Heart left ventricle (tissue), 16 donors: ENCODE measurements at places on chromosomes 1 and 21. TPM values are rescaled to one million over a fixed set of nuclear protein-coding genes. Genes with fewer than 3 reads are reported as not detected.

The SDC3 gene
- polyA plus RNA-seq = 24.6 TPM

The SLC19A2 gene
- 67.2 TPM for polyA plus RNA-seq

- no peak for DNase-seq
Measured at GRCh38 chr1:23564529-23565122, 5.3 kb upstream of the ID3 start.

The AMY1C gene
- polyA plus RNA-seq = not detected

DNA sequence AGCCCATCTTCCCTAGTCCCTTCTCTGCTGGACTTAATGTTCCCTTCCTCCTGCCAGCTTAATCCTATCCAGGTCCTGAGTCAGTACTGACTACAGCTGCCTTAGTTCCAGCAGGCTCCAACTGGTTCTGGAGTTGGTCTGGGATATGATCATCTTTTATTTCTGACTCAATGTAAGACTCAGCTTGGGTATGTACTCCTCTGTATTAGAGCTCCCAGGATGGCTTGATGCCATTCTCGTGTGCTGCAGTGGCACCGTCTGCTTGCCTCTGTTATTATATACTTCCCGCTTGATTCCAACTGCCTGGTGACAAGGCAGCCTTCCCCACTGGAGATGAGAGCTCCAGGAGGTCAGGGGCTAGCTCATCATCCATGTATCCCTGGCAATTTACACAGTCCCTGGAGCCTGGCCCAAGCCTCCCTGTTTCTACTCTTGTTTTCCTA is 164.4 kb upstream of the DPT start:
- DNase-seq = peak; percentile 53

The PGBD5 gene
- 1.3 TPM for polyA plus RNA-seq

DNA sequence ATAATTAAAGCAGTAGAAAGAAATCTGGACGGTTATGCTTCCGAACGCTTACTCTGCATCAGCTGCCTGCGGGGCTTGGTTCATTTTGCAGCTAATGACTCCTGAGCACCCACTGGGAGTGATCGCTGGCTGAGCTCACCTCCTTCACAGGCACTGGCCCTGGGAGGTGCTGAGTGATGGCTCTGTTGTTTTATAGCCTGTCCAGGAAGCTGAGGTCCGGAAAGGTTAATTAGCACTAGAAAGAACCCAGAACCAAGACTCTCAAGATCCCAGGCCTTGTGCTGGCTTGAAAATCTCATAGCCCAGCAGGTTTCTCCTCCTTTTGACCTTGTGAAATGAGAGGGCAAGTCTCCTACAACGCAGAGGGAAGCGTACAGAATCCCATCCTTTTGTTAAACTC is 226.2 kb downstream of the AJAP1 start:
- no peak for DNase-seq

DNA sequence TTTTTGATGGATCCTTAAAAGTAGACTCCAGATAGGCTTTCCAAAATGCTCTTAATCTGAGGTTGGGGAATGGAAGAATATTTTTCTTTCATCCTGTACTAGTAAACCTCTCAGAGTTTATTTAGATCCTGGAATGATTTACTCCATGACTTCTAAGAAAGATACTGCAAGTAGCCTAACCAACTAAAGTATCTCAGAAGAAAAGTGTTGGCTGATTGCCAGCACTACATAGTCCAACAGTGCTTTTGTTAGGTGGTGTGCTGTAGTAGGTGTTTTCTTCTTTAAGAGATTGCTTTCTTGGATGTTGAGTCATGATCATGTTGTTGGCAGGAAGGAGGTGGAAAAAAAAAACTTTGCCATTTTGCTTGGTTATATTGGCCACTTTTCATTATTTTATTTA is 119.8 kb downstream of the OSBPL9 start:
- no peak for DNase-seq

DNA sequence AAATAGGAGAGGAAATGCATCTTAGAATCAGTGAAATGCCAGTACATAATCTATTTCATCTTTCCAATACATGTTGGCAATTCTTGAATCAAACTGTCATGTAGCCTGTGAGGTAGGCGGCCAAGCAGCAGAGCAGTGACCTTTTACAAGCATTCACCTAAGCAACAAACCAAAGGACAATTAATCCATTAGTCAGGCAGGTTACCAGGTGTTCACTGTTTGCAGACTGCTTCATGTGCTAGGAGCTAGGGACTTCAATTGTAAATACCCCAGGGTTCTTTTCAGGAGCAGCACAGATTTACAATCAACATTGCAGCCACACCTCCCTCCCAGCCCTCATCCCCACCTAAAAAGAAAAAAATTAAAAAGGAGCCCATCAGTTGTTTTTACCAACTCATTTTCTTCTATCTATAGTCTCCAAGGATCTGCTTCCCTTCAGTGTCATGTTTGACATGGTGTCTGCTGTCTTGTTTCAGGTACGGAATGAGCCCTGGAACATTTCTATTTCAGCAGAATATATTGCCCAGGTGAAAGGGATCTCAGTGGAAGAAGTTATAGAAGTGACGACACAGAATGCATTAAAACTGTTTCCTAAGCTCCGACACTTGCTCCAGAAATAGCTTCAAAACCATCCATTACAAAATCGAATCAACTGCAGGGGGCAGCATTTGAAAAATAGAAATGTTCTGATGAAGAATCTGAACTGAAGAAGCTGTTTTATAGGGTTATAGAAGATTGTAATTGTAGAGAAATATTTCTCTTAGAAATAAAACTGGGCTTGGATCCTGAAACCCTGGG is 23.0 kb downstream of the TATDN3 start:
- no peak for DNase-seq

The MAN1C1 gene
- 7.7 TPM for polyA plus RNA-seq

- DNase-seq = no peak
Measured at GRCh38 chr21:30718239-30718909, at the start of gene KRTAP21-3. TSS of gene KRTAP21-3 (minus strand) at chr21:30718777. CDS start at chr21:30718759, 18 bp downstream.

The FCAMR gene
- not detected for polyA plus RNA-seq

The EPHA8 gene
- not detected for polyA plus RNA-seq

DNA sequence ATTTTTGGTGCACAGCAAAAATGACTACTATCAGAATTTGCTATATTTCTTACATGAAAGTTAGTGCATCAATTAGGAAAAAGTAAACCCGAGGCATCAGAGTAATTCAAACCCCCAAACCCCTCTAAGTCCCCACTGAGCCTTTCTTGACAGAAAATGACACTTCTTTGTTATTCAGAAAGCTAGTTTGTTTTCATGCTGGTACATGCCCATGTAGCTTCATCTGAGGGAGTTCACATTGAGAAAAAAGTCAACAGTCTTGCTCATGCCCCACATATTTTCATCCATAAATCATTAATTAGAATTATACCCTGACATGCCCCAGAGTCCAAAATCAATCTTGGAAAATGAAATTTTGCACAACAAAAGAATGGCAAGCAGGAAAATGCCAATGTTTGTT is 39.9 kb upstream of the PDC start:
- DNase-seq = no peak

The SOX13 gene
- polyA plus RNA-seq = 8.5 TPM

DNA sequence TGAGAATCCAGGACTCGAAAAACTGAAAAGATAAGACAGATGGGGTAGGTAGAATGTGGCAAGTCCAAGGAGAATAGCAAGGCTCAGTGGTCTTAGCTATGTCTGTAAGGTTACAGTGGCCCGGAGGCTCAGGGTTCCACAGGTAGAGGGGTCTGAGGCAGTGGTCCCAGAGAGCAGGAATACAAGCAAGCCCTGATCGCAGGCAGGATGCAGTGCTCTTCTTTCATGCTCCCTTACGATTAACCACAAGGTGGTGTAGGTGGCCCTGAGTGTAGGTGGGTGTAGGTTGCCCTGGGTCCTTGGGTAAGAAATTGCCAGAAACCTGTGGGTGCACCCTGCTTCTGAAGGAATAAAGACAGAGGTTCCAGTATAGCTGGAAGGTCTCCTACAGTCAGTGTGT is 99.1 kb upstream of the RAB3GAP2 start:
- no peak for DNase-seq

DNA sequence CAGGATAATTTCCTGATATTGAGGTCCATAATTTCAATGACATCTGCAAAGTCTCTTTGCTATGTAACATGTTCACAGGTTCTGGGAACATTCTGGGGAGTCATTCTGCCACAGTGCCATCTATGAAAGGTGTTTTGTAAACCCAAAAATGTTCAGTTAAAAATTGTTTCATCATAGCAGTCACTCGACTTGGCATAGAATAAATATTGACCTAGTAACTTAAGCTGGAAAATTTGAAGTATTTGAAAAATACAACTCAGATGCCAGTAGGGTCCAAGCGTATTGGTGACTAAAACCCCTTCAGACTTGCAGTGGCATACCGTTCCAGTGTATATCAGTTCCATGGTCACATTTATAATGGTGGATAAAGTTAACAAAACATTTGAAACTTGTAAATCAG is 6.8 kb downstream of the DESI2 start:
- no peak for DNase-seq

GRCh38 chr1:116538544-116538943 is 32.3 kb downstream of the CD58 start:
- DNase-seq = no peak

GRCh38 chr1:101757985-101758384 is 238.7 kb downstream of the OLFM3 start:
- no peak for DNase-seq

DNA sequence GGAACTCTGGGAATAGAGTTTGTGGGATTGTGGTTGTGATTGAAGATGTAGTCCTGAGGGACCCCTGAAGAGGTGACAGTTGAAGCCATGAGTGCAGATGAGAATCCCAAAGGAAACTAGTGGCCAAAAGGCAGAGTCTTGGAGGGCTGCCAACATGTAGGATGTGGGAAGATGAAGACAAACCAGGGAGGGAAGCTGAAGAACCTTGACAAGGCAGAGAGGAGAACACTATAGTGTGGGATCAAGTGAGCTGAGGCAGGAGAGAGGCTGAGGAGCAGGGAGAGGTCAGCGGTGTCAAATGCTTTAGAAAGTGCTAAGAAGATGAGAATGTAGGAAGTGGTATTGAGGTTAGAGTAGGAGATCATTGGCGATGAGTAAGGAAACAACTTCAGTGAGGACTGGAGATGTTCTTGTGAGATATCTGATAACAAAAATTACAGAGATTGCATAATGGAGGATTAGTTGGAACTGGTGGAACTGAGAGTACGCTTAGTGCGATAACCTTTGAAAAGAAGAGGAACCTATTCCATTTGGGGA is 88.5 kb upstream of the VCAM1 start:
- peak; percentile 28 for DNase-seq

The KANK4 gene
- 0.08 TPM for polyA plus RNA-seq

- DNase-seq = peak; percentile 45
Measured at GRCh38 chr1:58922302-58923089, 138.6 kb upstream of the JUN start.

The TMEM9 gene
- 22.4 TPM for polyA plus RNA-seq

- DNase-seq = no peak
Measured at GRCh38 chr1:183808296-183809027, 3.5 kb downstream of the RGL1 start.

The PDZK1IP1 gene
- polyA plus RNA-seq = not detected

- no peak for DNase-seq
Measured at GRCh38 chr21:42545745-42546144, 32.1 kb downstream of the SLC37A1 start.

DNA sequence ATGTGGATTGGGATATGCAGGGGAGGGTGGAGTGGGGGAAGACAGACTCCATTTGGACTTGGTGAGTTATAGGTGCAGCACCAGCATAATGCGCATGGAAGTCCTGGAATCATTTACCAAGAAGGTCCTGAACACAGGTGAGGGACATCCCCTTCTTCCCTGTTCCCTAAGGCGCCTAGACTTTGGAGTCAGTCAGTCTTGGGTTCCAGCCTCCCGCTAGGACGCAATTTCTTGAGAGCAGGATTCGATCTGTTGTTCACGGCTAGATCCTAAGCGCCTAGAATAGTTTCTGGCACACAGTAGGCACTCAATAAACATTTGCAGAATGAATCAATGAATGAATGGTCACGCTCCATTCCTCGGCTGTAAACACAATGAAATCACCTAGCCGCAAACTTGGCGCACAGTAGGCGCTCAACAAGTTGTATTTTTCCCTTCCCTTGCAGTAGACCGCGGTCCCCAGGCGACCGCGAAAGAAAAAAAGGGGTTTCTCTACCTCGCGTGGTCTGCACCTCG is 1.0 kb upstream of the AK4 start:
- no peak for DNase-seq
